Upper lobe of left lung (tissue), 6 donors: ENCODE measurements at places on chromosomes 7 and 10. TPM values are rescaled to one million over a fixed set of nuclear protein-coding genes. Genes with fewer than 3 reads are reported as not detected.

The ACTL6B gene
- total RNA-seq = not detected

The SEC31B gene
- total RNA-seq = 19.6 TPM

The GPR141 gene
- total RNA-seq = 3.3 TPM

The ACHE gene
- 2.5 TPM for total RNA-seq

The FRAT1 gene
- total RNA-seq = 18.7 TPM

The PRRT4 gene
- total RNA-seq = 1.4 TPM

The ITPRID1 gene
- total RNA-seq = not detected

The ZNF365 gene
- total RNA-seq = 2.0 TPM

The RBM28 gene
- total RNA-seq = 32.4 TPM

The CACNB2 gene
- 1.4 TPM for total RNA-seq

The FOXI2 gene
- total RNA-seq = not detected

The PAX4 gene
- total RNA-seq = not detected

The BBS9 gene
- 15.0 TPM for total RNA-seq

The GPER1 gene
- 8.1 TPM for total RNA-seq

The IFIT1B gene
- total RNA-seq = not detected

The PAPOLB gene
- 0.98 TPM for total RNA-seq

The SLC13A4 gene
- not detected for total RNA-seq

The TAS2R41 gene
- 0.46 TPM for total RNA-seq
